CD4-positive, alpha-beta memory T cell (primary cell): ENCODE measurements at places on chromosomes 3 and 15.

- DNase-seq: no peak
These were observed 29.9 kb downstream of the PDIA5 start for GRCh38 chr3:123096731-123097130.

DNA sequence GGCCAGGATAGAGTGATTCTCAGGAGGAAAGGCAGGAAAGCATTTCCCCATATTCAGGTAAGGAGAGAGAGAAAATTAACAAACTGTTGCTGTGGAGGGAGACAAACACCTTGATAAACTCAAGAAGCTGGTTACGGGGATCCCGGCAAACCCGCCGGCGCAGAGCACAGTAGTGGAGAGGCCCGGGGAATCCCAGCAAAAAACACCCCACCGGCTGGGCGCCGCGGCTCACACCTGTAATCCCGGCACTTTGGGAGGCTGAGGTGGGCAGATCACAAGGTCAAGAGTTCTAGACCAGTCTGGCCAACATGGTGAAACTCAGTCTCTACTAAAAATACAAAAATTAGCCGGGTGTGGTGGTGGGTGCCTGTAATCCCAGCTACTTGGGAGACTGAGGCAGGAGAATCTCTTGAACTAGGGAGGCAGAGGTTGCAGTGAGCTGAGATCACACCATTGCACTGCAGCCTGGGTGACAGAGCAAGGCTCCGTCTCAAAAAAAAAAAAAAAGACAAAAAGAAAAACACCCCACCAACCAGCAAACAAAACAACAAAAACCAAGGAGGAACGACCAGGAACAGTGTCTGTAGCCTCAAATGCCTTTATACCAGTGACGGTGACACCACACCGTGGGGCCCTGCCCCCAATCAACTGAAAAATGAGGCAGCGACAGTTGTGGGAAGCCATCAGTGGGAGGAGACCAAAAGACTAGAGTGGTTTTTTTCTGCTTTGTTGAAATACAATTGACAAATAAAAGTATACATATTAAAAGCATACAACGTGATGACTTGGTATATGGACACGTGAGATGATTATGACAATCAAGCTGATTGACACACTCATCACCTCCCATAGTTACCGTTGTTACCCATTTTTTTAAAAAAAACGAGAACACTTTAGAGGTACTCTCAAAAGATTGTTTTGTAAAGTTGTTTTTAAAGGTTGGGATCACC, 40.2 kb upstream of the IDH2 start:
- DNase-seq: peak; percentile 71

- no peak for DNase-seq
These were observed 75.9 kb downstream of the STRIT1 start for GRCh38 chr3:155217591-155217990.

GRCh38 chr3:2523281-2523836, 424.7 kb downstream of the CNTN4 start:
- DNase-seq: no peak
